NB4 (cell line): ENCODE measurements at places on chromosomes 4 and X.

- no peak for DNase-seq
Measured at GRCh38 chrX:21905953-21906352, 34.6 kb upstream of the SMS start.

DNA sequence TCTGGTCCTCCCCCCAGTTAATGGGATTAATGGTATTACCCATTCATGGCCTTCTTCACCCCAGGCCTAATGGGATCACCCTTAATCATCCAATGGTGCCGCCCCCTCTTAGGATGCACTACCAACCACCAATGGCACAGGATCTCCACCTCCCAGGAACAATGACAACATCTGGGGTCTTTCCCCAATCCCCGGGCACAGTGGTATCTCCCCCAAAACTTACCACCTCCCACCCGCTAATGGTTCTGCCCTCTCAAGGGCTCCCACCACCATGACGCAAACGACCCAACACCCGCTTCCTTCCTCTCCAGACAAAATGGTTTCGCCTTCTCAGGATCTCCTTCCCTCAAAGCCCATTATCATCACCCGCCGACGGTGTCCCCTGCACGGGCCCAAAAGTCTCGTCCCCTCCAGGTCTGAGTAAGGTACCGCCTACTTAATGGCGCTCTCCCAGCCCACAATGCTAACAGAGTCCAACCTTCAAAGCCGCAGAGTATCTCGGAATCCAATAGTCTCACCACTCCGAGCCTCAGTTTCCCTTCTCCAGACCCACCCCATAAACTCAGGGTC is 458 bp downstream of the GRIPAP1 start:
- DNase-seq = peak; percentile 76

DNA sequence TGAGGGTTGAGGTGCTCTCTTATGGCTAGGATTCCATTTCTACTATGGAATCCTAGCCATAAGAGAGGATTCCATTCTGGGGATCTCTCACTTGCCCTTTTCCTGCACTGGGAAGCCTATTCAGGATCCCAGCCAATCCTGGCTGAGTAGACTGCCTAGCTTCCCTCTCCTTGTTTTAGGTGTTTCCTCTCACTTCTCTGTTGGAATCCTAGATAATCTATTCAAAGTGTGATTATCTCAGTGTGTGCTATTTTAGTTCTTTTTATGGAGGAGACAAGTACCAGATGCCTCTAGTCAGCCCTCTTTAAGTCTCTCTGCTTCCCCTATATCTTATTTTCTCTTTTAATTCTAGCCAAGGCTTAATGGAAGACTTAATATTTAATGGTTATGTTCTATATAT is 34.5 kb upstream of the DDIT4L start:
- no peak for DNase-seq

- DNase-seq = no peak
Measured at GRCh38 chrX:120474085-120474484, 5.0 kb upstream of the LAMP2 start.

DNA sequence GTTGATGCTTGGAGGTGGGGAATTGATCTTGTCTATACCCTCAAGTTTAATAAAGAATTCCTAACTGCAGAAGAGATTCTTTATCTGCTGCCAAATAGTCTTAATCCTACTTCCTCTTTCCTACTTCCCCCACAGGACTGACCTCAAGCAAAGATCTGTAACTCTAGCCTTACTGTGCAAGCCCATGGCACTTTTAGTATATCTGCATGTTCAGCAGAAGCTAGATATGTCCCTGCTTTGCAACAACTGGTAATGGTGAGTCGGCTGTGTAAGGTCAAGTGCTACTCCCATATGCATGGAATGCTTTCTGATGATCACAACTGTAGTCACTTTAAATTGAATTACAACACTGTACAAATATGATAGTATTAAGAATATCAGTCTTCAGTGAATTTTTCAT is 26.3 kb upstream of the PDS5A start:
- DNase-seq = peak; percentile 93

DNA sequence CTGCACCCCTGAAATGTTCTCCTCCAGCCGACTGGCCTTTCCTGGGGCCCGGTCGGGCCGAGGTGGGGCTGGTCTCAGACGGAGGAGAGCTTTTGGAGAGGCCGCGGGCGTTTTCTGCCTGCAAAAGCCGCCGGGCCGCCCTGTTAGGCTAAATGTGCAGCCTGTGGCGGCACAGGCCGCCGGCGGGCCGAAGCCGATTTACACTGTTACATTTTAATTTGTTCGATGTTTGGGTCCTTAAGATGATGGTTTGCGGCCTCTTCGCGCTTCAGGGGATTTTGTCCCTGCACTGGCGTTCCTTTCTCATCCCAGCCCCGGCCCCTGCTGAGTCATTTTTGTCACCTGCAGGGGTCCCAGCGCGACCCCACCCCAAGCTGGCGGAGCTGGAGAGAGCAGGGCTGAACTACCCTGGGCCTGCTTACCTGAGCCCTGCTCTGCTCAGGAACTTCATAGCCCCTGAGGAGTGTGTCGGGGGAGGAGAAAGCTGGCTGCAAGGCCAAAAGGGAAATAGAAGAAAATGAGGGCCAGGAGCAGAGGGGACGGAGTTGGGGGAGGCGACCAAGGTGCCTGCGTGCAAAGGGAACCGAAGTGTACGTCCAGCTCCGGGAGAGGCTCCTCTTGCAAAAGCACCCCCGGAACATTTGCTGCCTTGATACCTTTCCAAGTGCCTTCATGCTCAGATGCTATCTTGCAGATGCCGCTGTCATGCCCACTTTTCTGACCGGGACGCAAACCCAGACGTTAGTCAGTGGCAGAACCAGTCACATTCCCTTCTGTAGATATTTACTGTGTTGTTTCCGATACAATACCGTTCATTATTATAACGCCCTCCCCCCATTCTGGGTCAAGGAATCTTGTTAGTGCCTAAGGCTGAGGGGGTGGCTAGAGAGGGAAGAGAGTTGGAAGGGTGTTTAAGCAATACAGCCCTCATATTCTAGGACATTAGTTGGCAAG is 977 bp upstream of the RBBP7 start:
- peak; percentile 81 for DNase-seq
